ENCODE measurements at places on chromosomes 3 and 15.

DNA sequence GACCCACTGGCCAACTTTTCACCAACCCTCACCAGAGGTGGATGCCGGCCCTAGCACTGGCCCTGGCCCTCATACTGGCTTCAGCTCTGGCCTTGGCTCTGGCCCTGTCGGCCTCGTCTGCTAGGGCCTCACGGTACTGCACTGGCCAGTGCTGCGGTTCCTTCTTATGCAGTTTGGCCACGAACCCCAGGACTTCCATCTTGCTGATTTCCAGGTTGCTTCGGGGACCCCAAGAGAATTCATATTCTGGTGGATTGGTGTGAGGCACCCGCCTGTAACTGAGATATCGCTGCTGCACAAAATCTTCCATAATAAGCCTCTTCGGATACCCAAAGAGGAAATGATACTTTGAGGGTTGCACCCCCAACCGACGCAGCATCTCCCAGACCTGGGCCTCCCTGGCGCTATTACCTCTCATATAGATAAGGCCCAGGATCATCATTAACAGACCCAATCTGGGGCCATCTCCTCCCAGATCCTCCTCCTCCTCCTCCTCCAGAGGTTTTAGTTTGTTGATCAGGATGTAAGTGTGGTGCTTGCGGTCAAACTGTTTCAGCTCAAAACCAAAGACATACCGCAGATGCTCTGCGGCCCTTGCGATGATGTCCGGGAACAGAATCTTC, 883 bp downstream of the MAGEF1 start:
- DNase-seq = peak; percentile 91

GRCh38 chr15:20643024-20643770, 101.6 kb upstream of the GOLGA6L6 start:
- DNase-seq = no peak

GRCh38 chr15:93266291-93266690, 177.3 kb upstream of the RGMA start:
- DNase-seq = no peak

DNA sequence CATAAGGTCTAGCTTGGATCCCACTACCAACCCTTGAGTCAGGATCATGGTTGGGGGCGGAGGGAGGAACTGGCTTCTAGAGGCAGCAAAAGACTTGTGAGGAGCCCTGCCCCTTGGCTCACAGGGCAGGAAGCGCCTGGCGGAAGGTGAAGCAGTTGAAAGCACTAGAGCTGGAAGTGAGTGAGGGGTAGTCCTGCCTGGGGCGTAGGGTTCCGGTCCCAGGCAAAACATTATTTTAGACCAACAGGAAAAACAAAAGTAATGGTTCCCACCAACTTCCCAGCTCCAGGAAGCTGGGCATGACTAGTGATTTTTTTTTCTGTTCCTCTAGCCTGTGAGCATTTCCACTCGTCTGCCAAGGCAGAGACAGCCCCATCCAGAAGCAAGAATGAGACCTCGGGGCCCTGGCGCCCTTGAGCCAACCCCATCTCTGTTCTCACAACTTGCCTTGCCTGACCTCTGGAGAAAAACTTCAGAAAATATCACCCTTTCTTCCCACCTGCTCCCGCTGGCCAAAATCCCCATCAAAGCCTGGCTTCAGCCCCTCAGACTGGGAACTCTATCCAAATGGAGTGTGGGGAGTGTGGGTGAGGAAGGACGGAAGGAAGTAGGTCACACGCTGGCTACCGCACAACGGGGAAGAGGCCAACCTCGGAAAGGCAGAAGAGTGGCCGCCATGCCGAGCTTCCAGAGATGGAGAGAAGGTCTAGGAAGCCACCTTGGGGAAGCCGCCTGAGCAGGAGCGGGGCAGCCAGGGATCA, 57.5 kb downstream of the RBPMS2 start:
- DNase-seq = no peak

DNA sequence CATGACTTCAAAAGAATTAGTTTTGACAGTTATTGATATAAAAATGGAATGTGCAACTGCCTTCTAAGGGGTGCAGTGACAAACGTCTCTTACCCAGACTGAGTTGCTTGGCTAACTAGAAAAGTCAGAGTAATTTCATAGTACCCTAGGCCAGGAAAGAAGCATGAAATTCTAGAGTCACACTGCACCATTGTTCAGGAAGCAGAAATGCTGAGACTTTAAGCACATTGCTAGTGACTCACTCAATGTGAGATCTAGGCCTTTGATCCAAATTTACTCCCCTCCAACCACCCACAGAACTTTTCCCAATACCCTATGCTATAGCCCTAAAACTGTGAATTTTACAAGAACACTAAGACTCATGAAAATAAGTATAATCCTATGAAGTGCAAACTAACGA, 110.8 kb downstream of the DUT start:
- DNase-seq = no peak

- no peak for DNase-seq
These were observed 24.1 kb downstream of the GABPB1 start for GRCh38 chr15:50330921-50331320.

- DNase-seq = peak; percentile 34
These were observed 2.1 kb downstream of the LSAMP start for GRCh38 chr3:116443191-116443661.

GRCh38 chr15:90145259-90145658, 43.0 kb upstream of the IDH2 start:
- DNase-seq = no peak

DNA sequence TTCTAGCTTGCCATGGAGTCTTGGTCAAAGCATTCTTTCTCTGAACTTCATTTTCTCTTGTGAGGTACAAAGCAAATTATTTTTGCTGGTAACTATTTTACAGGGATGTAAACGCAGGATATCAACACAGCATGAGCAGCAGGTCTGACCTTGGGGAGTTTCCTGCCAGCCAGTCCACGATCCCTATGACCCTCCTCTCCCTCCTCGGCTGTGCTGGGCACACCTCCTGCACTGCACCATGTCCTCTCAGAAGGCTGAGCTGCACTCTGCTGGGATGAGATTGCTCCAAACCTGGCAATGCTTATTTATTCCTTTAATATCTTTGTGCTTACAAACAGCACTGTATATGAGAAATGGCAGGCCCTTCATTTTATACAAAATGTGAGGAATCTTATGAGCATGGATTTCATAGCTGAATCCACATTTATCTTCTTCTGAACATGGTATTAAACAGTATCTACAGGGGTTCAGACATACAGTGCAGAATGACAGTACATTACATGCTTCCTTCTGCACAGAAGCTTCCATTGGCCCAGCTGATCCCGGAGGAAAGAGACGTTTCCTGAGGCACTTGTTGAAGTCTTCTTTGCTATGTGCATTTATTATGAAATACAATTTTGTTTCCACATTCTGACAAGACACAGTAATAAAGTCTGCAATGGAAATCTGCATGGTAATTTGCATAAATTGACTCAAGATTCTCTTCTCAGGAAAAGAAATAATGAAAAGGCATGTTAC, 41.2 kb downstream of the RAB6B start:
- DNase-seq = no peak

DNA sequence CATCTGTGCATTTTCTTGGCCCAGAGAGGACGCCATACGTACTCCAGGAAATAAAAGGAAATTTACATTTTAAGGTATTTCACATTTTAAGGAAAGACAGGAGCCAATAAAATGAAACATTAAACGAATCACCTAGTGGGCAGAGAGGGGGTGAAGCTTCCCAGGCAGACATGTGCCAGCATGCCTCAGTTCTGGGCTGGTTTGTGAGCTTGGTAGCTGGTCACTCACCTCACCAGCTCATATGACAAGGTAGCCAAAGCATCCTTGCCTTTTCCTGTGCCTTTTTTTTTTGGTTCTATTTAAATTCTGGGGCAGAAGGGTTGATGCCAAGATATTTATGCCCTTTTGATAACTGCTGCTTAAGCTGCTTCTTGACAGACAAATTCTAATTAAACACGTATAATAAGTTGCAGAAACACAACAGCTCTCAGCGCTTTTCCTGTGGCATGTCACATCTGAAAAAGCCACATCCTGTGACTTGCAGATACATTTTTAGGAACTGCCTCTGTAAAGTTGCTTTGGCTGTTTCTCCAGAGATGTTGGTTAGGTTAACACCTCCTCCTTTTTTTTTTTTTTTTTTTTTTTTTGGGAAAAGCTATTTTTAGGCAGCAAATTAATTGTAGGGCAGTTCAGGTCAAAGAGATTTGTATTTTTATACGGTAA, 218.6 kb downstream of the PDCD6IP start:
- DNase-seq = peak; percentile 87
